Cortex of kidney (tissue), 1 donor: ENCODE measurements at places on chromosomes 16 and 17.

GRCh38 chr17:2989855-2990254, 73.6 kb downstream of the OR1D5 start:
- DNase-seq: no peak

DNA sequence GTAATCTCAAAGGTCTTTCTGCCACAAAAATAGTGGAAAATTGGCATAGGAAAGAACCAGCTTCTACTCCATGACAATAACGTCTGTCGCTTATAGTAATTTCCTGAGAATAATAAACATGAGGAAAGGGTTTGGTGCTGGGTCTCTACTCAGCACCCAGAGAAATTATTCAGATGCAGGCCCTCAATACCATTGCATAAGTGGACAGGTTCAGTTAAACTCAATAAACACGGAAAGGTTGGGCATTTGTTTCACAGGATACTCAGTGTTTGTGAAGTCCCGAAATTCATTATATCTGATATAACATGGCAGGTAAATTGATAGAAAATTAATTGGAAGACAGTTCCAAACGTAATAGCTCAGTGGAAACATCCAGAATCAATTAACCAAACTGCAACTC, 254.0 kb downstream of the CNTNAP4 start:
- DNase-seq: no peak

- DNase-seq: no peak
Measured at GRCh38 chr16:2819179-2819938, 2.3 kb downstream of the PRSS21 start.

GRCh38 chr17:44323359-44324091, 1.1 kb downstream of the SLC25A39 start:
- no peak for DNase-seq

DNA sequence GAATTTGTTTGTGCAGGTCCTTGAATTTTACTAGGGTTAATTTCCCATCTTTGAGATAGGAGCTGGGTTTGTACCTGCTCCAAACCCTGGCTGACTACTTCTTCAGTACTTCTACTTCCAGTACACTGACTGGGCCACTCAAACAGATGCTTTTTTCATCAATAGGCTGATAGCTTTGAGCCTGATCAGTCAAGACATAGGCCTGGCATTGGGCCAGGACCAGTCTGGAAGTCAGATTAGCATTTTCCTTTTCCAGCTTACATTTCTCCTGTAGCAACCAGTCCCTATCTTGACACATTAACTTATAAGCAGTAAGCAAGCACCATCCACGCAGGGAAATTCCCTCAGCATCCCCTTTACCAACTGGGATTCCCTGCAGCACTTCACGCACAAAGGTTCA, 7.5 kb upstream of the TMEM101 start:
- DNase-seq: no peak

GRCh38 chr16:73268366-73268993, 220.6 kb upstream of the ZFHX3 start:
- no peak for DNase-seq

- DNase-seq: no peak
Measured at GRCh38 chr17:55605705-55606487, 94.6 kb upstream of the SMIM36 start.

DNA sequence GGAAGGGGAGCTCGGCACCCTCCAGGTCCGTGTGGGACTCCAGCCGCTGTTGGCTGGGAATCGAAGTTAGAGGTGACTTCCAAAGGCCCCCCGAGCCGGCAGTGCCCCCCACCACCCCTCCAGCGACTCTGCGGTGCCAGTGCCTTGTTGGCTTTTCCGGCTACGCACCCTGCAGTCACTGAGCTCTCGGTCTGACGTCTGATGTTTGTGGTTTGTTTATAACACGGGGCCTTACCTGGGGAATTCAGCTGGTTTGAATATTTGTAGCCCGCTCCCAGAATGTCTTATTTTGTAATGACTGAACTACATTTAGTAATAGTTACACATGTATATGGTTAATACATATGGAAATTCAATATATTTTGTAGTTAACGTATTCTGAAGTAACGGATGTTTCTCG, 7.1 kb upstream of the BAIAP3 start:
- no peak for DNase-seq

DNA sequence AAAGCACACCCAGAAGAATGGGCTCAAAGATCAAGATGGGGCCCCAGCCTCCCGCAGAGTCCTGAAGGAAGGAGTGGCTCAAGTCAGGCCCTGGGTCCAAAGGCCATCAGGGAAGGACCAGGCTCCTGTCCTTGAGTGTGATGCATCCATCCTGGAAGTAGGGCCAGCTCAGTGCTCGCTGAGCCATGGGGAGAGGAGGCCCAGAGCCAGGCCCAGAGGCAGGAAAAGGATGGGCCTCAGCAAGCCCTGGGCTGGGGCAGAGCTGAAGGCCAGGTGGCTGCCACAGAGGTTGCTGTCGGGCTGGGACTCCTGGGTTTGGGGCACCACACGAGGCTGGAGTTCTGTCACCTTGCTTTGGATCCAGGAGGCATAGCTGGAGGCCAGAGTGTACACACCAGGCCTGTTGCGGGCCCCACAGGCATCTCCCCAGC, 3.7 kb downstream of the PRSS8 start:
- DNase-seq: no peak

DNA sequence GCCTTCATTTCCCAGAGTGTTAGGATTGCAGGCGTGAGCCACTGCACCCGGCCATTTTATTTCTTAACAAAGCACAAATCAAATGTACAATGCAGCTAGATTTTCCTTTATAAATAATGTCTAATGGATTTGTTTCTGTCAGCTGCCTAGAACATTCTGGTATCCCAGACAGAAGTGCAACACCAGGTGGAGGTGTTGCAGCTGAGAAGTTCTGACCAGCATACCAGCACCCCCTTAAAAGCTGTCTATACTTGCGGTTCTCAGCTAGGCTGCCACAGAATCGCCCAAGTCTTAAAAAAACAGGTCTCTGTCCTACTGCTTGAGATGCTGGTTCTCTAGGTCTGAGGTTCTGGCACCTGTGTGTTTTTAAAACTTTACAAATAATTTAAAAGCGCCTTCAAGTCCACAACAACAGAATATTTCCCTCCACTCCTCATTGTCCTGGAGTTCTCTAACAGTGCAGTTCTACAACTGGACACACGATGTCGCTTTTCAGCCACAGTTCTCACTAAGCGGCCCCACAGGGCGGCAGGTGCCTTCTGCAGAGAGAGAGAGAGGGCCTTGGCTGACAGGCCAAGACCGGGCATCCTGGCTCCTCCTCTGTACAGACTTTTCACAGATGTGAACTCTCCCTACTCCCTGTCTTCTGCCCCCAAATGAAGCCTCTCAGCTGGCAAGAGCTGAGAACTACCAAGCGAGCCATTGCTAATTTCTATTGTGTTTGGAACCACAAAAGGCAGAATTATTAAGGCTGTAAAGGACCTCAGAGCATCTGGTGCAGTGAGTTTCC, 32.6 kb upstream of the MEOX1 start:
- no peak for DNase-seq

DNA sequence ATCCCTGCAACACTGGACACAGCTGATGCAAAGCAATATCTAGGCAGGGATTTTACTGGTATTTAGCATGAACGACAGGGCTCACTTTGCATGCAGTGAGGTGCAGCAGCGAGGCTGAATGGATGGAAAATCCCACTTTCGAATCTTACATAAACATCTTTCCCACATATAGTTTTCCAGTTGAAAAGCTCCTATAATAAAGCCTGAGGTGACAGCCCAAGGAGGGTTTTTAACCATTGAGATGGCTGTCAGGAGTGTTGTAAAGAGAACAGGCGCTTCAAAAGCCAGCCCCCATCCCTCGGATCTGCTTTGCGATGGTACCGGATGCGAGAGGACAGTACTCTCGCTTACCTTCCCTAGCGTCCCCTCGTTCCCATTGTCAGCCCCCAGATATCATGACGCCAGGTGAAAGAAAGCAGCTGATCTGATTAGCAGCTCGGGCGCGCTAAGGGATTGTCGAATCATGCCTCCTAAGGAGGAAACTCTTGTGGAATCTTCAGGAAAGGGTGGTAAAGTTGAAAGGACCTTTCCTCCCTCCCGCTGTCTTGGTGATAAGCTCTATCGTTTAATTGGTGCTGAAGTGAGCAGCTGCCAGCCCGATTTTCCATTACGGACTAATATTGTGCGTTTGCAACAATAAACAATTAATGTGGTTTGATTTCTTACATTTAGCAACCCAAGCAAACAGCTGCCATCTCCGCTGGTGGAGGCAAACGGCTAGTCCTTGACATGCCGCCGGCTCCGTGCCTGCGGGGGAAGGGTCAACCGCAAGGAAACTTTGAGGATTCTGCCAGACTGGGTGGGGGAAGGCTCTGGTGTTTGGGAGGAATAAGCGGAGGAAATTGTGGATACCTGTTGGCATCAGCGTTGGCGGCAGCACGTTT, 1.8 kb downstream of the CDH8 start:
- no peak for DNase-seq

DNA sequence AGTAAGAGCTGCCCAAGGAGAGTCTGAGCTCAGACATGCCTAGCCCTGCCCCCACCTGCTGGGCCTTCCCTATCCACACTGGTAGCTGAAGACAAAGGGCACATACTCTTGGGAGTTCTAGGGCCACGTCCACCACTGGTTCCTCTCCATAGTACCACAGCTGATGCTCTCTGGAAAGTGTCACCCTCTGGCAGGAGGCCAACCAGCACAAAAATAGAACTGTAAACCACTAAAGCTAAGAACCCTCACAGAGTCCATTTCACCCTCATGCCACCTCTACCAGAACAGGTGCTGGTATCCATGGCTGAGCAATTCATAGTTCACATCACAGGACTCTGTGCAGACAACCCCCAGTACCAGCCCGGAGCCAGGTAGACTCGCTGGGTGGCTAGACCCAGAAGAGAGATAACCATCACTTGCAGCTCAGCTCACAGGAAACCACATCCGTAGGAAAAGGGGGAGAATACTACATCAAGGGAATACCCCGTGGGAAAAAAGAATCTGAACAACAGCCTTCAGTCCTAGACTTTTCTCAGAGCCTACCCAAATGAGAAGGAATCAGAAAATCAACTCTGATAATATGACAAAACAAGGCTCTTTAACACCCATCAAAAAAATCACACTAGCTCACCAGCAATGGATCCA, 115.3 kb downstream of the CEP112 start:
- DNase-seq: no peak
